Stimulated activated CD4-positive, alpha-beta T cell treated with anti-CD3 and anti-CD28 coated beads, Interleukin-4, amount 100 ng/mL, for 48 hours (primary cell): ENCODE measurements at places on chromosomes 6 and 20.

GRCh38 chr6:84309336-84309735 is 81.9 kb upstream of the CEP162 start:
- no peak for DNase-seq

DNA sequence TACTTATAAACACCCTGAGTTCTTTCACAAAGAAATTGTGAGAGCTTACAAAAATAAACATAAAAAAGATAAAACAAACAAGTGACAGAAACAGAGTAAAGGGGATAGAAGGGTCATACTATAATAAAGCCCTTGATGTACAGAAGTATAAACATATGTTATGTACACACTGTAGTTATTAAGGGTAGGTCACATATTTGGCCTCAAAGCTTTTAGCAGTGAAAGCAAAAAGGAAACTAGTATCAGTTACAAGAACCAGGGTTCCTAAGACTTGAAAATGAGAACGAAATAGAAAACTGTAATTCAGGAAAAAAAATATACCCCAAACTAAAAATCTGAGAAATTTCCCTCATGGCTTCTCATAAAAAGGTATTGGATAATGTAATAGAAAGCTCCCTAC is 380.6 kb downstream of the HDGFL1 start:
- DNase-seq = no peak

DNA sequence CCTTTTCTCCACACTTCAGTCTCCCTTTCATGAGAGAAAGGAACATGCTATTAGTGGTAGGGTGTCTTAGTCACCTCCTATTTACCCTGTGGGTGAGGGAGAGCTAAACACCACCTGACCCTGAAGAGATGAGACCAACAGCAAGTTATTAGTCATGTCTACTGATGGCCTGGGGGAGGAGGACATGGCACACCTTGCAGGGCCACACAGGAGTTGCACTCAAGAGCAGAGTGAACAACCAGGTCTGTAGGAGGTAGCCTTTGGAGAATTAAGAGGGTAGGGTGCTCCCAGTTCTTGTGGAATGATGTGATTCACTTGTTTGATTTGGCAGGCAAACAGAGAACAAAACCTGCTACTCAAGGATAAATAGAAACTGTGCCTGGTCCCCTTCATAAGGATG is 82.7 kb upstream of the FABP7 start:
- no peak for DNase-seq

- DNase-seq = no peak
Observed at GRCh38 chr20:58892932-58893224, 40.4 kb downstream of the GNAS start.

DNA sequence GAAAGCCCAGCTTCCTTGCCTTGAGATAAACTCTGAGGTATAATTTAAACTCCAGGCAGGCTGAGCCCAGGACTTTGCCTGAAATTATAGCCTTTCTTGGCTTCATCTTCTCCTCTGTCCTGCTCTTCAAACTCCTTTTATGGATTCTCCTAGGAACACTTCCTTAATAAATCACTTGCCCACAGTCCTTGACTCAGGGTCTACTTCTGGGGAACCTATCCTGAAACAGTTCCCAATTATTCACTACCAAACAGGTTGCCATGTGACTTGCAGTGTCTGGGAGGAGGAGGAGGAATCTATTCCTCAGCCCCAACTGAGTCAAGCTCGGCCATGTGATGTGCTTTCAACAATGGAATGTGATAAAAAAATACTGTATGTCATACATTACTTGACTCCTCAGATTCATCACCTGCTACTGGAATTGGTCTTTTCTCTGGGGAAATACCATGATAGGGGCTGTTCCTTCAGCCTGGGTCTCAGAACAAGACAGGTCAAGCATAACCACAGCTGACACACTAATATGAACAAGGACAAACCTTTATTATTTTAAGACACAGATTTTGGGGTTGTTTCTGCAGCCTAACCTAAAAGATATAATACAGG is 20.5 kb upstream of the CDKN1A start:
- DNase-seq = no peak

DNA sequence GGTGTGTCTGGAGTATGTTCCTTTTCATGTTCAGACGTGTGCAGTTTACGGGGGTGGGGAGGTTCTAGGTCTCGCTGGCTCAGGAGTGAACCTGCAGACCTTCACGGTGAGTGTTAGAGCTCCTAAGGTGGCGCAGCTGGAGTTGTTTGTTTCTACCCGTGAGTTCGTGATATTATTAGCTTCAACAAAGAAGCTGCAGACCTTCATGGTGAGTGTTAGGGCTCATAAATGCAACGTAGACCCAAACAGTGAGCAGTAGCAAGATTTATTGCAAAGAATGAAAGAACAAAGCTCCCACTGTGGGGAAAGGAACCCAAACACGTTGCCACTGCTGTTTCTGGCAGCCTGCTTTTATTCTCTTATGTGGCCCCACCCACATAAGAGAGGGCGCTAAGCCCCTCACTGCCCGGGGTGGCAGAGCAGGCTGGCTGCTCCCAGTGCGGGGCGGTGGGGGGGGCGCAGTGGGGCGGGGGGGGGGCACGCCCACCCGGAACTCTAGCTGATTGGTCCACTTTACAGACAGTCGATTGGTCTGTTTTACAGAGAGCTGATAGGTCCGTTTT is 41.3 kb upstream of the GMPR start:
- DNase-seq = no peak

- DNase-seq = no peak
Observed at GRCh38 chr6:14487625-14488024, 370.1 kb downstream of the CD83 start.

- DNase-seq = no peak
Observed at GRCh38 chr6:108565091-108565766, 4.5 kb downstream of the FOXO3 start.

DNA sequence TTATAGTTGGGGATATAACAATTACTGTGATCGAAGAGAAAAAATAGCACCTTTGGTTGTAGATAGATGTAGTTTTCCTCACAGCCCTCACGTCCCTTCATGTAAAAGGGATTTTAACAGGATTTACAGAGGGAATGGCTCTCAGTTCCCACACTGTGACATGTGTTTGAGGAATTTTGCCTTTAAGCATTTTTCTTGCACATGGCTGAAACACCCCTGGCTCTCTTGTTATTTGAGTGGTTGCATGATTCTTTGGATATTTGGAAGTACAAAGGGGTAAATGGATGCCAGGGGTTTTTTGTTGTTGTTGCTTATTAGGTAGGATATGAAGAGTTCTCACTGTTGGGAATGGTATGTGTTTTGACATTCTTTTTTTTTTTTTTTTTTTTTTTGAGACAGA is 48.2 kb downstream of the JAG1 start:
- no peak for DNase-seq
